HuH-7 (cell line): ENCODE measurements at places on chromosomes 13 and 19.

DNA sequence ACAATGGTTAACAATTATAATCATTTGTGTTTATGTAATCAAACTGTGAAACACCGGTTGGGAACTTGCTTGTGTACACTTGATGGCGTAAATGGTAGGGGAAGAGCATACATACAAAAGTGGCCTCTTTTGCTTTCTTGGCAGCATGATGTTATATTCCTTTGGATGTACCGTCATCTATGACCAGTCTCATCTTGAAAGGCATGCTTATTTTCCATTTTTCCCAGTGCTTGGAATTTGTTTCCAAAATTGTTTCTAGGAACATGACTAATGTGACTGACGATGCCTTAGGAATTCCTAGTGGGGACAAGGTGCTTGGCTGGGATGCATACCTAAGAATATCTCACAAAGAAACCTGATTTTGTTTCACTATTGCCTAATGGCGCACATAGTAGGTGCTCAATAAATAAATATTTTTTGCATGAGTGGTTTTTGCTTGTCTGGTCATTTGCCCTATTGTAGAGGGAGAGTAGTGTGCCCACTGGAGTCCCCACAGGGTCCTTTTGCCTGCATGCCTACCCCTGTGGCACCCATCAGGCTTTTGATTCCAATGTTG lies 45.5 kb downstream of the SAE1 start:
- DNase-seq: no peak

GRCh38 chr13:98890186-98890585 lies 87.7 kb downstream of the DOCK9 start:
- no peak for DNase-seq

- no peak for DNase-seq
These were observed 231.3 kb downstream of the SLITRK6 start for GRCh38 chr13:85567909-85568308.

DNA sequence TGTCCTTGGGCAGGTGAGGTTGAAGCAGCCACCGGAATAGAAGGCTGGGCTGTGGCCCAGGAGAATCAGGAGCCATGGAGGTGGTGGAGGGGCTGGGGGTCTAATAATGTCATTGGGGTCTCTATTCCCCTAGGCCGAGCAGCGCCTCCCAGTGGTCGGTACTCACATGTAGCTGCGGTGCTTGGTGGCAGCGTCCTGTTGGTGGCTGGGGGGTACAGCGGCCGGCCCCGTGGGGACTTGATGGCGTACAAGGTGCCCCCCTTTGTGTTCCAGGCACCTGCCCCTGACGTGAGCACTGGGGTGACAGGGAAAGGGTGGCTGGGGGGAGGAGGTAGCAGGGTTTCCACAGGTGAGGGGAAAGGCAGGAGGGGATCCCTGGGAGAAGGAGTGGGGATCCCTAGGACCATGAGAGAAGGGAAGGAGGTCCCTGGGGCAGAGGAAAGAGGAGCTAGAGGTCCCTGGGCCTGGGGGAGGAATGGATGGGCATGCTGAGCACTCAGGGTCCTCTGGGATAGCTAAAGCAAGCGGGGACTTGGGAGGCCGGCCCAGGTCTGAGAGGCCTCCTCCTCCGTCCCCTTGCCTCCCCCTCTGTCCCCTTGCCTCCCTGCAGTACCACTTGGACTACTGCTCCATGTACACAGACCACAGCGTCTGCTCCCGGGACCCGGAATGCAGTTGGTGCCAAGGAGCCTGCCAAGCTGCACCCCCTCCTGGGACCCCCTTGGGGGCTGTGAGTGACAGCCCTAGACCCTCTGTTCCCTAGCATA lies 18.1 kb downstream of the MEGF8 start:
- no peak for DNase-seq

GRCh38 chr13:94318418-94318817 lies 161.1 kb downstream of the DCT start:
- no peak for DNase-seq

GRCh38 chr19:35199481-35199880 lies 29.1 kb downstream of the FAM187B start:
- no peak for DNase-seq

DNA sequence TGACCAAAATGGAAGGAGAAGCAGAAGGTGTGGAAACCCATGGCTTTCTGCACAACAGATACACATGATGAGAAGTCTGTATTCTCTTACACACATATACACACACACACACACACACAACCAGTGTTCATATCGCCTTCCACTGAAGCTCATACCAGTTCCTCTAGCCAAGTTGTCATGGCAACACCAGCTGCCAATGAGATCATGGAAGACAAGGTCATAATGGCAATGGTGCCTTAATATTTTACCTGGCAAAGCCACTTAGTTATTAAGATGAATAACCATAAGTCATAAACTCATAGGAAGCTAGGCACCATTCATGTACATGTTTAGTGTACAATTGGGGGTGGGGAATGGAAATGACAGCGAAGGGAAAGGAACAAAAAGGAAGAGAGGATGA lies 2.6 kb upstream of the DHRS12 start:
- no peak for DNase-seq

GRCh38 chr19:45496349-45496953 lies 396 bp downstream of the RTN2 start:
- peak; percentile 66 for DNase-seq

GRCh38 chr19:46896076-46896794 lies 35.4 kb downstream of the ARHGAP35 start:
- no peak for DNase-seq

GRCh38 chr13:72397265-72397664 lies 330.2 kb downstream of the MZT1 start:
- no peak for DNase-seq

DNA sequence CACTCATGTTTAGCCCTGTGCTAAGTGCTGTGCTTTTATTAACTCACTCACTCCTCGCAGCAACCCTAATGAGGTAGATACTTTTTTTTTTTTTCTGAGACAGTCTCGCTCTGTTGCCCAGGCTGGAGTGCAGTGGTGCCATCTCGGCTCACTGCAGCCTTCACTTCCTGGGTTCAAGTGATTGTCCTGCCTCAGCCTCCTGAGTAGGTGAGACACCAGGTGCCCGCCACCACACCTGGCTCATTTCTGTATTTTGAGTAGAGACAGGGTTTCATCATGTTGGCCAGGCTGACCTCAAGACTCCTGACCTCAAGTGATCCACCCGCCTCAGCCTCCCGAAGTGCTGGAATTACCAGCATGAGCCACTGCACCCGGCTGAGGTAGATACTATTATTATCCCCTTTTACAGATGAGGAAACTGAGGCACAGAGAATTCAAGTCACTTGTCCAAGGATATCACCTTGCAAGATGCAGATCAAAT lies 2.5 kb downstream of the ITPKC start:
- DNase-seq: no peak

GRCh38 chr19:3024870-3025548 lies 4.1 kb downstream of the TLE2 start:
- no peak for DNase-seq

DNA sequence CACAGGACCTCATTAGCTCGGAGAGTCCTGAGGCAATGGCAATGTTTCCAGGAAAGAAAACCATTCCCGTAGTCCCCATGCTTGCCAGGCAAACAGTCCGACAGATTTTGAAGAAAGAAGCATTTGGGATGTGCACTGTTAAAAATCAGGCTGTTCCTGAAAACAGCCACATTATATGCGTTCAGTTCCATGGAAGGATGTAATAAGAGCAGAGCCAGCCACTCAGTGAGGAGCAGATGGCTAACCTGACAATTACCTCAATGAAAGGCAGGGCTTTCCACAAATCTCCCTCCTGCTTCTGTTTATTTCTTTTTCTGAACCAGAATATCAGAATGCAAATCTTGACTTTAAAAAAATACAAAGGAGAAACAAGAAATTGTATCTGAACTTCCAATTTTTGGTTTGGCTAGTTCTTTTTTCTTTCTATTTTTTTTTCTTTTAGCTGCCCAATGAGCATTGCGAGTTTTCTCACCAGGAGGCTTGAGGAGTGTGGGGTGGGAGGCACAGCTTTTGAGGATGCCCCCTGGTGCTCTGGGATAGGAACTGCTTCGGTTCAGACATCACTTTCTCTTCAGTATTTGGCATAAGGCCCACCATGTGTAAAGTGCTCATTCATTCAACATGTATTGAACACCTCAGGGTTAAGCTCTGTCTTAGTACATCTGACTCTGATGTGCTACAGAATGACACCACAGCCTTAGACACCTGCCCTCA lies 124.2 kb downstream of the TBC1D4 start:
- DNase-seq: peak; percentile 77

DNA sequence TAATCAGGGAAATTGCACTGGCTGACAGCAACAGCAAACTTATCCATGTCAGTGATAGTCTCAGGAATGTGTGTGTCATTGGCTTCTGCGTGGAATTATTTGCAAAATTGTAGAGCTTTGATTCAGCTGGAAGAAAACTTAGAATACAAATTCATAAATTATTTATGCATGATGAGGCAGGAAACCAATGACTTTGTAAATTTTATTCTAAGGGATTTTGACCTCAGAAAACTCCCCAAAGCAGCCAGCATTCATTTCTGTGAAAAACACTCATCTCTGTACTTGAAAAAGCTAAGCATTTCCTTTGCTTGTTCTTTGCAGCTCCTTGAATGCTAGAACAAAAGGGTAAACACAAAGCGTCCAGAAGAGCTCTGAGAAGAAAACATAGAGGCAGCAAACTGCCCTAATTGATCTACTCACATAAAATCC lies 162.4 kb downstream of the DCT start:
- DNase-seq: no peak

GRCh38 chr19:3095441-3096191 lies 1.5 kb downstream of the GNA11 start:
- DNase-seq: peak; percentile 79

- no peak for DNase-seq
These were observed 7.7 kb downstream of the CDX2 start for GRCh38 chr13:27961227-27962085.

DNA sequence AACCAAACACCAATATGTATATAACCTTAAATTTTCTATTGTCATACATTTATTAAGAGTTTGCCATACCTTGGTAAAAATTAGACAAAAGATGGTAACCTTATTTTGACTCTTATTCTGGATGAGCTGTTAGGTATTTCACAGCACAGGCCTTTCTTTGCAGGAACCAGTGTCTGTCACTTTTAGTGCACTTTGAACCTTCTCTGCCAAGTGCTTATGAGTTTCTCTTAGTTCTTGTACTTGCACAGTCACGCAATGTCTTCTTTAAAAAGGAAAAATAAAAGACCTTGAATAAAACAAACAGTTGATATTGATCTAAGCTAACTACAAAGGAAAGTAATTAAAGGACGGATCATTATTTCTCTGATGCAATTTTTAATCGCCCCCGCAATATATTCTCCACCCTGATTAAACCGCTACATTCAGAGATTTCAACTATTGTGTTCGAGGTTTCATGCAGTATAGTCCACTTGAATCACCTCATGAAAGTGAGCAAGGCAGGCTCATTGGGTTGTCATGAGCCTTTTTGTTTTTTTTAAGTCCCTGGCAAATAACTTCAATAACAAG lies 534.5 kb downstream of the KLF5 start:
- DNase-seq: no peak

DNA sequence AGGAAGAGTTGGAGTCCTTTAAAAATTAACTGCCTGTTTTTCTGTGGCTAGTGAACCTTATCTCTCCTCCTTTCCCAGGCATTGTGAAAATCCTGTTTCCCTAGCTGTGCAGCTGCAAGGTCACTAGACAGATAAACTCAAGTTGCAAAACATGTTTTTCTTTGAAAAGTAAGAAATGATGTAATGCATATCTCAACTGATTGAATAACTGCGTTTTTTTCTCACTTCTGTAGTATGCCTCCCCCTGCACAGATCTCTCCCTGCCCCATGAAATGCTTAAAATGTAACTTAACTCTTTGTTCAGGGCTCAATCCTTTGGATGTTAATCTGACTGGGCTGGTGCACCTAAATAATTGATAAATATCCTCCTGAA lies 27.7 kb upstream of the CYSLTR2 start:
- no peak for DNase-seq

GRCh38 chr13:74174810-74175209 lies 40.6 kb upstream of the KLF12 start:
- no peak for DNase-seq

- no peak for DNase-seq
These were observed 9.1 kb upstream of the BCAM start for GRCh38 chr19:44799627-44800346.

DNA sequence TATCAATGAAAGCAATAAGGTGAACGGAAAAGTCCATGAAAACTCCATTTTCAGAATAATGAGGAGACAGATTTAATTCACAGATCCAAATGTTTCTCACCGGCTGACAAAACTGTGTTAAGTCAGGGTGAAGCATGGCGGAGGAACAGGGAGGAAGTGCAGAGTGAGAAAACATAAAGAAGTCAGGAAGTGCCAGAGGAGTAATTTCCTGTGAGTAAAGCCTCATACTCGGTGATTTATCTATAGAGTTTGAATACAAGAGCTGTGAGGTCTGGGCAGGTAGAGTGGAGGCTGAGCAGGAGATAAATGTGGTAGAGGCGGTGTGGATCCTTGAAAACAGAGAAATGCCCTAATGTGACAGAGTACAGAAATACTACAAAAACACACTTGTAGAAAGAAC lies 11.4 kb downstream of the CARD8 start:
- DNase-seq: no peak

- DNase-seq: no peak
These were observed 335.7 kb downstream of the DCT start for GRCh38 chr13:94143624-94144350.

GRCh38 chr13:30395192-30396158 lies 26.8 kb upstream of the UBE2L5 start:
- DNase-seq: peak; percentile 68

GRCh38 chr19:48681127-48681470 lies 8.3 kb upstream of the NTN5 start:
- no peak for DNase-seq

- no peak for DNase-seq
These were observed 6.8 kb downstream of the FREM2 start for GRCh38 chr13:38693641-38694040.

DNA sequence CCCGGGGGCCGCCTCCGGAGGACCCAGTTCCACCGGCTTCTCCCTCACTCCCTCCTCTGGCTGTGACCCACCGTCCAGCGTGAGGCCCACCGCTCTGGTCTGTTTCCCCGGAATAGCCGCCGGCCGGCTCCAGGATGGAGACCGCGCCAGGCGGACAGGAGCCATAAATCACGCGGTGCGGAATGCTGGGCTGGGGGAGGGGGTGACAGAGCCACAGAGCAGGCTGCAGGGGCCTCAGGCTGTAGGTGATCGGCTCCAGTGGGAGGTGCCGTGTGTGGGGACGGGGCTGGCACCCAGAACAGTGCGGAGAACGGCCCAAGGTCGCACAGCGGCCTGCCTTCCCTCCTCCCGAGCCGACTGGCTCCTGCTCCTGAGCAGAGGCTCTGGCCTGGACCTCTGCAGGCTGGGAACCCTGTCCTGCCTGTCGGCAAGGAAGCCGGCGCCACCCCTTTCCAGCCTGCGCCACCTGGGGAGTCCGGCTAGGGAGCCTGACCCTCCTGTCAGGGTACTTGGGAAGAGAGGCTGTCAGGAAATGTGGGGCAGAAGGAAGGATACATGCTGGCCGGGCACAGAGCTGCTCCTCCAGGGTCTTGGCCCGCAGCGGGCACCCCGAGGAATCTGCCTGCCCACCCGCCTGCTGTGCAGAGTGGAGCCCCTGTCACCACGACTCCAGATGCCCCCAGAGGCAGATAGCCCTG lies 8.3 kb downstream of the PIAS4 start:
- DNase-seq: no peak
